Mammary epithelial cell (primary cell): ENCODE measurements at places on chromosomes 5 and 9.

- DNase-seq, result no peak
Measured at GRCh38 chr5:67299231-67299735, 102.7 kb upstream of the CD180 start.

GRCh38 chr5:33240558-33240957 lies 200.2 kb upstream of the TARS1 start:
- DNase-seq, result no peak

GRCh38 chr5:141094481-141095262 lies at the start of gene PCDHB2:
PCDHB2 (plus strand) TSS chr5:141094615; CDS start chr5:141094791, 176 bp downstream.
- DNase-seq, result peak; percentile 71

GRCh38 chr9:90009447-90009846 lies 404.6 kb downstream of the GADD45G start:
- no peak for DNase-seq

DNA sequence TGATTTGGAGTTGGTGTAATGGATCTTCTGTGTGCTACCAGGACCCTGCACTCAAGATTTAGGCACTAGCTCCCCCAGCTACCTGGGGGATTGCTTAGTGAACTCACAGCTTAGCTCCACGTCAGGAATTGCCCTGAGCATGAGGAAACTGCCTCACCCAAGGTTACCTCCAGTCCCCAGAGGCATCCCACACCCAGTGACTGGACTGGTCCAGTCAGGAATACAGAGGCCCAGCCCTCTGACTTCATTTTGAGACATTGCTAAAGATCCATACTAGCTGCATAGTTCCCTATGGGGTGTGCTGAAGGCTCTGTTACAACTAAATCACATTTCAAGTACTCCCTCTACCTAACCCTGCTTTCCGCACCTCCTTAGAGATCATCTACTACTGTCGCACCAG lies 364.7 kb downstream of the EFNA5 start:
- peak; percentile 33 for DNase-seq

DNA sequence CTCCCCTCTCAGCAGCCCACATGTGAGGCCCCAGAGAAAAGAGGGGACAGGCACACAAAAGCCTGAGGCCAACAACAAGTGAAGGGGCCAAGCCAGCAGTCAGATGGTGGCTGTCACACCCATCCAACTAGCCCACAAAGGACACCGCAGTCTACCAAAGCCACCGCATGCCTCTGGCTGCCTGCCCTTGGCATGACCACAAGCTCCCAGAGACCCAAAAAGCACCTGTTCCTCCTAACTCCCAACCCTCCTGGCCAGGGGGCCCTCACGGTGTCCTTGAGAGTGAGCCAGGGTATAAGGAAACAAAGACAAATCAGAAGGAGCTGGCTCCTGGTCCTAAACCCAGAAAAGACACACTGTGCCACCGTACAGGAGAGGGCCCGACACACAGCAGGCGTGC lies 77.8 kb upstream of the LRRTM2 start:
- no peak for DNase-seq

DNA sequence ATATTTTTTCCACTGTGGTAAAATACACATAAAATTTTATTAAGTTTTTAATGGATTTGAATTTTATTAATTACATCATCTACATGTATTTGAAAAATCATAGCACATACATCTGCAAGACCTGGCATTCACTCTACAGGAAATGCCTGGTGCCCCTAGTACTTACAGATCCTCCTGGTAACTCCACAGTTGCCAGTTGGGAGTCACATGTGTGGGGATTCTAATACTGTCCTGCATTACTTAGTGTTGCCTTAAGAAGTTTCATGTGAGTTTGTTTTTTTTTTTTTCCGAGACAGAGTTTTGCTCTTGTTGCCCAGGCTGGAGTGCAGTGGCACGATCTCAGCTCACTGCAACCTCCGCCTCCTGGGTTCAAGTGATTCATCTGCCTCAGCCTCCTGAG lies 18.1 kb downstream of the KDM3B start:
- DNase-seq, result no peak

DNA sequence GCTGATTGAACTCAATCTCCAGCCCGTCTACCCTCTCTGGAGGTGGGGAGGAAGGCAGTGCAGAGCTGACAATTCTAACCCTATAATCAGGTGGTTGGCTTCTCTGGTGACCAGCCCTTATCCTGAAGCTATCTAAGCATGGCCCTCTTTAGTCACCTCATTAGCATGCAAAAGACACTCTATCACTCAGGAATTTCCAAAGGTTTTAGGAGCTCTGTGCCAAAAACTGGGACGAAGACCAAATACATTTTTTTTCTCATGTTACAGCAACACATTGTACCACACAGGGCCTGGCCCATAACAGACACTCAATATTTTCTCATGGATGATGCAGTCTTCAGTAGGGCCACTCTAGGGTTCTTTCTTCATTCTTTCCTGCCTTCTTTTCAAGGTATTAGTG lies 118.8 kb upstream of the VLDLR start:
- DNase-seq, result peak; percentile 43

GRCh38 chr5:55638051-55638450 lies 74.1 kb downstream of the SLC38A9 start:
- no peak for DNase-seq

DNA sequence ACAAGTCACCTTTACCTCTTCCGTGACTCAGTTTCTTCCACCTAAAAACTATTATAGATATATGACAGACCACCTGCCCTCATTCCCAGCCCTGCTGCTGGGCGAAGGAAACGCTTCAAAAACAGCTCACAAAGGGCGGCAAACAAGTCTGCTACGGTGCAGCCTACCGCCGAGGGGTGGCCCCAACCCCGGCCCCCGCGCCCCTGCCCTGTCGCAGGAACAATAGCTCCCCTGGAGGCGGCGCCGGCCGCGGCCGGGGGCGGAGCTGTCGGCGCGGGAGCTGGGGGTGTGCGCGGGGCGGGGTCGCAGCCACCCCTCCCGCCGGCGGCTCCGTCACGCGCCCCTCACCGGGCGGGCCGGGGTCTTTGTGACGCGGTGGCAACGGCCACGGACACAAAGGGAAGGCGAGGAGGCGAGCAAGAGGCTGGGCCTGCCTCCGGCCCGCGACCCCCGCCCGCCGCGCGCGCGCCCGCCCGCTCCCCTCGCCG lies at the start of gene TMEFF1:
TSS of gene TMEFF1 (plus strand) at position 362 of the 488 bp plus-strand sequence. CDS start 396 bp downstream, outside the sequence.
- DNase-seq, result peak; percentile 5

- peak; percentile 81 for DNase-seq
Measured at GRCh38 chr9:109520475-109521132, 22.5 kb upstream of the PTPN3 start.

GRCh38 chr5:111461934-111462333 lies 50.4 kb downstream of the STARD4 start:
- no peak for DNase-seq

- DNase-seq, result no peak
Measured at GRCh38 chr9:93576258-93577077, at the start of gene PHF2. PHF2 (plus strand) TSS chr9:93576584; CDS start chr9:93576774, 190 bp downstream.

GRCh38 chr9:72362118-72362531 lies 2.9 kb downstream of the ZFAND5 start:
- peak; percentile 19 for DNase-seq

GRCh38 chr9:135251996-135252760 lies 164.7 kb downstream of the OLFM1 start:
- DNase-seq, result no peak

- DNase-seq, result no peak
Measured at GRCh38 chr5:1034421-1034905, 25.9 kb downstream of the NKD2 start.

- peak; percentile 71 for DNase-seq
Measured at GRCh38 chr5:87302061-87302460, 34.4 kb downstream of the RASA1 start.

DNA sequence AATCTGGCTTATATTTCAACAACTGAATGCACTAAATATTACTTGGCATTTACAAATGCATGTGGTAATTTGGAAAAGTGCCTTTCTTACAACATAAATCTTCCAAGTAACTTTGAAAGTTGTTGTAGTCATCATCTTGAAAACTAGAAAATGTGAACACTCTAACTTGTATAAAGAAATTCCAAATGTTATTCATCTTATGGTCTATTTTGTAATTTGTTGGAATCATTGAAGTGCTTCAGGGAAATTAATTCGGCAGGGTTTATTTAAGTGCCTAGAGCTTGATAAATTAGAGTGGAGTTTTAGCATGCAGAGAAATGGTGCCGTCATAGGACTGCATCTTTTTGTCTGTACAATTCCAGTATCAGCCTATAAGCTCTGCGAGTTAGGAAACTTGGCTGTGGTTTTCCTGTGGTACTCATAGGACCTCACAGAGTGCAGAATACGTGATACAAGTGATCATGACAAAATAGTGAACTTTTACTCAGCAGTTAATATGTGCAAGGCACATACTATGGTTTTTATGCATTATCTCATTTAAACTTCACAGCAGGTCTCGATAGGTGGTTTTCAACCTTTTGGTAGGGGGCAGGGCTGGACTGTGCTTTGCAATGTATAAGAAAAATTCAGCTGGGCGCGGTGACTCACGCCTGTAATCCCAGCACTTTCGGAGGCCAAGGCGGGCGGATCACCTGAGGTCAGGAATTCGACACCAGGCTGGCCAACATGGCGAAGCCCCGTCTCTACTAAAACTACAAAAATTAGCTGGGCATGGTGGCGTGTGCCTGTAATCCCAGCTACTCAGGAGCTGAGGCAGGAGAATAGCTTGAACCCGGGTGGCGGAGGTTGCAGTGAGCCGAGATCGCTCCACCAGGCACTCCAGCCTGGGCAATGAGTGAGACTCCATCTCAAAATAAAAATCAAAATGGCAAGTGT lies 79.6 kb downstream of the RAI14 start:
- DNase-seq, result no peak

DNA sequence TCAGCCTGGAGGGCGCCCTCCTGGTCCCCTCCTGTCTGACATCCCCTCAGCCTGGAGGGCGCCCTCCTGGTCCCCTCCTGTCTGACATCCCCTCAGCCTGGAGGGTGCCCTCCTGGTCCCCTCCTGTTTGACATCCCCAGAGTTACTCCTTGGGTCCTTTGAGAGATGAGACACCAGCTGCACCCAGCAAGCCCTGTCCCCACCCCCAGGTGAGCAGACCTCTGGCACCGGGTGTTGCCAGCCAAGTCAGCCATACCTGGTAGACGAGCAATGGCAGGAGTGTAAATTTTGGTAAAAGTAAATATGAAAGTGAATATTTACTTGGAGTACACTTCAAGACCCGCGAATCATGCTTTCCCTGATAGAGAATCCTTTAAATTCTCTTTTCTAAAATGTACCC lies 25.4 kb downstream of the EXOC3 start:
- no peak for DNase-seq

- no peak for DNase-seq
Measured at GRCh38 chr5:177049285-177049684, 26.8 kb downstream of the ZNF346 start.

- DNase-seq, result no peak
Measured at GRCh38 chr9:85331626-85332025, 410.1 kb downstream of the AGTPBP1 start.

- DNase-seq, result peak; percentile 64
Measured at GRCh38 chr5:179795049-179795862, 1.5 kb downstream of the LTC4S start.

DNA sequence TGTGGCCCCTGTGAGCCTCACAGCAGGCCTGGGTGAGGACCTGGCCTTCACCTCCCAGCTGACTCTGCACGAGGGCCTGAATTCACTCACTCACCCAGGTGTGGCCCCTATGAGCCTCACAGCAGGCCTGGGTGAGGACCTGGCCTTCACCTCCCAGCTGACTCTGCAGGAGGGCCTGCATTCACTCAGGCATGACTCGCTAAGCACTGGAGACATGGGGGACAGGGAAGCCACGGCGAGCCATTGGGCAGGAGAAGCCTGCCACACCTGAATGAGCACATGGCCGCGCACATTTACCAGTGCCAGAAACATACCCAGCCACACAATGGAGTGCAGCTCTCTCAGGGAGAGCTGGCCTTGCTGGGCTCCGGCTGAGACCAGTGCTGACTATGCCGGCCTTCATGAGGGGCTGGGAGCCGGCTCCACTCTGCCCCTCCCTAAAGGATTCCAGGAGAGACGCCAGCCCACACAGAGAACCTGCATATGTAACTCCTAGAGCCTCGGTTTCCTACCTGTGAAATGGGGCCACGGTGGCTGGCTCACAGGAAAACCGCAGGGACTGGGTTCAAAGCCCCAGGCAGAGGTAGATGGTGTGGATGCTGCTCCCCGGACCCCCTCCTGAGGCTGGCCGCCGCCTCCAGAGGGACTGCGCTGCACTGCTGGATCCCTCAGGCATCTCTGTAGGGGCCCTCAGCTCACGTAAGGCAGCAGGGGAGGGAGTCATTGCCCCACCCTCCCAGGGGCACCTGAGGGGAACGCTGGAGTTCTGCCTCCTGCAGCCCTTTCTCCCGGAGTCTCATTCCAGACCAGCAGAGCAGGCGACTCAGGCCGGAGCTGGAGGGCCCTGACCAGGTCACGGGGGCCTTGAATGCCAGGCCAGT lies 7.2 kb downstream of the ADAMTS2 start:
- no peak for DNase-seq

GRCh38 chr9:109906766-109907382 lies 126.9 kb downstream of the PALM2AKAP2 start:
- DNase-seq, result no peak

- DNase-seq, result no peak
Measured at GRCh38 chr5:126926187-126926586, 104.2 kb downstream of the MARCHF3 start.

DNA sequence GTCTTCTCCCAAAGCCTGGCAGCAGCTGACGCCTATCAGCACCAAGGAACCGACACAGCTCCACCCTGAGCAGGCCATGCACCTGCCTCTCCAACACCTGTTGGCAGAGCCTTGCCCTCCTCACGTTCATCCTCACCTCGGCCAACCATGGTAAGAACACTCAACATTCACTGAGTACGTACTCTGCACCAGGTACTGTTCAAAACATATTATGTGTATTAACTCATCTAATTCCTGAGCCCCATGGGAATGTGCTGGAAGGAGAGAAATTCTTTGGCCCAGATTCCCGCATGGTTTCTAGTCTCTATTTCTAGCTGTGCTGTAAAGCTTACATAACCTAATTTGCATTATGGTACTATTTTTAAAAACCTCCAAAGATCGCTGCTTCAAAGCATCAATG lies 86.1 kb downstream of the GPR21 start:
- no peak for DNase-seq

DNA sequence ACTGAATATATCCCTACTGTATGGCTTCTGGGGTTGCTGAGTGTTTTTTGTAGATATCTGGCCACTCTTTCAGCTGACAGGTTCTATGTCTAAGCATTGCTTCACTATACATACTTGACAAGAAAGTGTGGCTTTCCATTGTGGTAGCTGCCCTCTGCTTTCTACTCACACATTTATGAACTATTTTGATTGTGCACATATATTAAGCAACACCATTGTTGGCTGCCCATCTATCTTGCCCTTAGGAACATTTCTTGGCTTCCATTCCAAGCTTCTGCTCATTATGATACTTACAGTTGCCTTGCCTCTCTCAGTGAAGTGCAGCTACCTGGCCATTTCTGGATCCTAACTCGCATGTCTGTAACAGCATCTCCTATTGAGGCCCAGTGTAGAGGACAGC lies 153.6 kb upstream of the MOCS2 start:
- no peak for DNase-seq

- DNase-seq, result peak; percentile 89
Measured at GRCh38 chr5:95861864-95862561, 39.5 kb upstream of the GLRX start.
